ENCODE measurements at places on chromosomes 2 and 18.

- no peak for DNase-seq
Observed at GRCh38 chr2:242075696-242076095, 206.2 kb downstream of the RTP5 start.

DNA sequence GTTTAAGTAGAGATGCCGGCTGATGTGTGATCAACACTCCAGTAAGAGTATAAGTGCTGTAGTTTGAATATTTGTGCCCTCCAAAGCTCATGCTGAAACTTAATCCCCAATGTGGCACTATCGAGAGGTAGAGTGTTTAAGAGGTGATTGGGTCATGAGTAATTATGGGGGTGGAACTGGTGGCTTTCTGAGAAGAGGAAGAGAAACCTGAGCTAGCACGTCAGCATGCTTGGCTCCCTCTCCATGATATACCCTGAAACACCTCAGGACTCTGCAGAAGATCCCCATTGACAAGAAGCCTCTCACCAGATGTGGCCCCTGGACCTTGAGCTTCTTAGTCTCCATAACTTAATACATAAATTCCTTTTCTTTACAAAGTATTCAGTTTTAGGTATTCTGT, 584.8 kb downstream of the TSN start:
- no peak for DNase-seq

DNA sequence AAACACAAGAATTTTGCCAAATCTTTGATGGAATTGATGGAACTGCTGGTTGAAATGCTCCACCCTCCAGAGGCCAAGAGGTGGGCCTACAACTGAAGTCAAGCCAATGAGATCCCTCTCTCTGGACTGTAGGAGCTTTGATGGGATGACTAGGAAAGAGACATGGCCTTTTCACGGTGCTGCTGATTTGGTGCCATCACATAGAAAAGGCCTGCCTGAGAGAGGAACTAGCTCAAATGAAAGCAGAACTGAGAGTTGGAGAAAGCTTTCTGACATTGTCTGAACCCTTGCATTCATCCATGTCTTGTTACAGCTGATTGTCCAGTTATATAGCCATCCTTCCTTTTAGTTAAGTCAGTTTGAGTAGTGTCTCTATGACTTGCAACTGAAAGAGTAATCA, 283.8 kb upstream of the LYPD1 start:
- DNase-seq: peak; percentile 11

DNA sequence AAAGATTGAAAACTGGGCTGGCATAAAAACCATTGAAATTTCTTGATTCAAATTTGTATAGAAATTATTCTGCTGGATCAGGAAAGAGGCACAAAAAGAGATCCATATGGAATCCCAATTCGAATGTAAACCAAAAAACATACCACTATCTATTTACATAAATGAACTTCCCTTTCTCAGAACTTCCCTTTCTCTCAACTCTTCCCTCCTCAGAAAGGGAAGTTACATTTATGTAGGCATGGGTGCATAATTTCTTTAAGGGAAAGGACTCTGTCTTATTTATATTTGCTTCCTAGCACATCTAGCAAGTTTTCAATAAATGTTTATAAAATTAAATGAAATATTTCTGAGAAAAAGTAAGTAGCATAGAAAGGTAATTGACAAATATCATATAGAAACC, 398.1 kb upstream of the ATP5MC3 start:
- no peak for DNase-seq

- no peak for DNase-seq
Observed at GRCh38 chr18:10514082-10514481, 11.7 kb upstream of the NAPG start.

DNA sequence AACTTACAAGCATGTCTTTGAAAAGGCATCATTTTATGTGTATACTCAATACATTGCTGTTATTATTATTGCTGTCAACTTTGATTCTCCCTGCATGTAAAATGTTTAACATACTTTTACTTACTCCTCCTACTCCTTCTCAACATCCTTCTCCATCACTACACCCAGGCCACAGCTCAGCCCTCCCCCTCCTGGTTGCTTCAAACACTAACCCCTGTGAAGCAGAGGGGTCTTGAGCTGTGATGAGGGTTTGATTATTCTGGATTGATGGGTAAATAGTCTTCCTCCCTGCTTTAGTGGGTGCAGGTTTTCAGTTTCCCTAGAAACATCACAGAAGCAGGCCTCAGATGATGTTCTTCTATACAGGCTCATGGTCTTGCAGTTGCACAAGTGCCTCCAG, 221.0 kb downstream of the OSR1 start:
- DNase-seq: no peak

GRCh38 chr2:222825031-222825430, 35.8 kb upstream of the ACSL3 start:
- DNase-seq: no peak

- DNase-seq: no peak
Observed at GRCh38 chr2:46689993-46690392, 210.6 kb downstream of the TMEM247 start.

- DNase-seq: no peak
Observed at GRCh38 chr2:149613704-149614103, 26.1 kb upstream of the MMADHC start.

GRCh38 chr2:72145658-72146329, 1.9 kb downstream of the CYP26B1 start:
- DNase-seq: peak; percentile 45

GRCh38 chr2:197813093-197813787, 8.8 kb downstream of the PLCL1 start:
- no peak for DNase-seq

DNA sequence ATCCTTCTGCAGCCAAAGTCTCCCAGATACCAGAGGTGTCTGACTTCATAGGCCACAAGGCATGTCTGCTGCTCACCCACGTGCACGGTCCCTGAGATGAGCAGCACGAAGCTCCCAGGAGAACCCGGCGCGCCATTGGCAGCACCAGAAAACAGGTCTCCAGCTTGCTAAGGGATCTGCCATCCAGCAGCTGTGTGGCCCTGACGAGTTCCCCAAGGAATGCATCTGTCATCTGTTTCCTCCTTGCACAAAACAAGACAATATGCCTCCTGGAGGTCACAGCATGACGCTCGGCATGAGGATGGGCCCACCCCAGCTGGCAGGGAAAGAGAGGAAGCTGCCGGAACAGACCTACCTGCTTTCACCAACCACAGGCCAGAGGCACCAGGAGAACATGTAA, 29.2 kb downstream of the HS6ST1 start:
- no peak for DNase-seq

GRCh38 chr2:22741216-22741615, 643.8 kb upstream of the KLHL29 start:
- DNase-seq: no peak

- no peak for DNase-seq
Observed at GRCh38 chr2:11506611-11506969, 27.3 kb upstream of the GREB1 start.

DNA sequence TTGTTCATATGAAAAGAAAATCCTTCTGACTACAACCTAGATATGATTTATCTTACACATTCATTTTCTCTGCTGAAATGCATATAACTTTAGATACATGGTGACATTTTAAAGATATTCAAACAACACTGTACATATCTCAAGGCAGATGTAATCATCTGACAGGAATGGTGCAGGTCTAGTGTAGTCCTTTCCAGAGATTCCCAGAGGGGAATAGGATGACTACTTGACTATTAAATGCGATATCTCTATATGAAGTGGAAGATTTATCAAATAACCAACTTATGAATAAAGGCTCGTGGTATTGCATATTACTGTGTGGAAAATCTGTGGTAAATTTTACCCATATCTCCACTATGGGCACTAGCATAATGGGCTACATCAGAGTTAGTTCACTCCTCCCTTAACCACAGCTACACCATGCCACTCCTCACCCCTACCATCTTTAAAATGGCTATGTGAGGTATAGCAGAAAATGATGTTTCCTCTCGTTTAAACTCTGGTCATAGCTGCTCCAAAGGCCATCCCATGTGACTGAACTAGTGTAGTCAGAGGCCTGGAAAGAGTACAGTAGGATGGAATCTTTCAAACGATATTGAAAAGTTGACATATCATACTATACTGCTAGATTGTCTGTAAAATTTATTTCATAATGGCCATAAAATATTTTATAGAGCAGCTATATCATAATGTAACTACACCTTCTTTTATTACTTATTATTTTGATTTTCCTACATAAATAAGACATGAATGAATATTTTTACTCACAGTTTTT, 9.1 kb upstream of the ITPRID2 start:
- no peak for DNase-seq

DNA sequence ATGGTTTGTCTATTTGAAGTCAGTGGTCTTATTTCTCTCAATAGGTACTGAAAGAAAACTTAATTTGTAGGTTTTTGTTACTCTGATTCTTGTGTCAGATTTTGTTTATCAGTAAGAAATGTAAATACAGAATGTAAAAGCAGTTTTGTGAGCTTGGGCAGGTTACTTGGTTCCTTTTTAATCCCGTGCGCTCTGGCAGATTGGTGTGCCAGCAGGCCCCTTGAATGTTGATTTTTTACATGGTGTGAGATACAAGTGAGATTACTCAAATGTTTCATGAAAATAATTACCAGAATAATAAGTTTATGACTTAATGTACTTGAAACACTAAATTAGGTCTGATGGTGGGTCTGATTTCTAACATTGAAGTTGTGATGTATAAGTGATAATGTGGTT, 13.4 kb downstream of the HNRNPA3 start:
- DNase-seq: no peak

- DNase-seq: no peak
Observed at GRCh38 chr2:32977228-32977758, 30.5 kb downstream of the LTBP1 start.

- no peak for DNase-seq
Observed at GRCh38 chr2:46923041-46923528, 7.5 kb upstream of the MCFD2 start.

DNA sequence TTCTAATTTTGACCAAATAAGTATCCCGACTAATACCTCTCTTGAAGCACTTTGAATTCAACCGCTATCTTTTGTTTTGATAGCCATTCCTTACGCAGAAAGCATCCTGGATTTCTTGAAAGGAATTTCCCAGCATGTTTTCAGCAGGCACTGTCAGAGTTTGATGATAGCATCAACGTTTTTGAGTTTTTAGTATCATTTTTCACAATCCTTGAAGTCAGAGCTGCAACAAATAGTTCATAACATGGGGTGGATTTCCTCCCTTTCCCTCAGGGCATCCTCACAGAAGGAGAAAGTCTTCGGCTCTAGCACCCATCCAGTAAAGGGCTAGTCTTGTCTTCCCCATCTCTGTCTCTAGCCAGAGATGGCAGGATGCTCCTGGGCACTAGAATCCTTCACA, 46.2 kb downstream of the ANKRD44 start:
- no peak for DNase-seq

DNA sequence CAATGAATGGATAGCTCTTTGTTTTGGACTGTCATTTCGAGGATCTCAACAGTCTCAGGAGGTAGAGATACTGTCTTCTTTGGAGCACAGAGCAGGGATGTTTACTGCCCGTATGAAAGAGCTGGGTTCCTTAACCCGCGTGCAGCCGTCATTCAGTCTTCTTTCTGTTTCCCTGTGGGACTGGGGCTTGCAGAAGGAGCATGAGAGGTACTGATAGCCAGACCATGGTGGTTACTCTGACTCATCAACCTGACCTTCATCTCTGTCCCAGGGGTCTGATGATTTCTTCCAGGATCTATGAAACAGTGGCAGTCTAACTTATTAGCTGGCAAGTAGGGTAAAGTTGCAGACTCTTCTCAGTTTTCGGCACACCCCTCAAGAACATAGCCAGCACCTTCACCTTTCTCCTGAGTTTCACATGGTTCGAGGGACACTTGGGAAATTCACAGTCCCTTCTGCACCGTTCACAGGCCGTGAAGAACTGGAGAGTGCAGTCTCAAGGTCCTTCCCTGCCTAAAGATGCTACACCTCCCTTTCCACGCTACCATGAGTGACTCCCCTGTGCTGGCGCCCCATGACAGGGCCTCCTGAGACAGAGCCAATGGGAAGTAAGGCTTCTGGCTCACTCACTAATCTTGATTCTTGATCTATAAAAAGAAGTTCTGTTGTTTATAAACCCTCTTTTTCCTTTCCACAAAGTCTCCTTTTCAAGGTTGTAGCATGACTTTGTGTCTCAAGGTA, 226.2 kb downstream of the MC4R start:
- no peak for DNase-seq

GRCh38 chr18:75081486-75081885, 127.5 kb downstream of the PTGR3 start:
- no peak for DNase-seq

DNA sequence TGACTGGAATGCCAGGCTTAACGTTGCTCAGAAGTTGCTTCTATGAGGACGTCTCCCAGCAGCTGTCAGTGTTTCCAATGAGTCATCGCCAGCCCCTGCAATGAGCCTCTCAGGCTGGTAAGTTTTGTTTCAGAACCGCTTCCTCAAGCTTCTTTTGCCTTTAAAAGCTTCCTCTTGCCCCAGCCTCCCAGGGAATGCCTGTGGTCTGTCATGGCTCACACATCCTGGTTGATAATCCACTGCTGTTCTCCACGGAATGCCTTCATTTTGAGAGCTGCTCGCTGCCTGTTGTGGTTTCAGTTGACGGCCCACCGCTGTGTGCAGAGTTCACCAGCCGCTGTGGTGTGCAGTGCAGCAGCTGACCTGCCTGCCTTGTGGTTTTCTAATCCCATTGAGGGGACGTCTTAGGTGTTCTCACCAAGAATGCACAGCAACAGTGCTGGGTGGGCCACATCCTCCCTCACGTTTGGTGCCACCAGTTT, 96.4 kb downstream of the RTP5 start:
- DNase-seq: peak; percentile 4

- DNase-seq: no peak
Observed at GRCh38 chr2:189188115-189188805, 8.7 kb upstream of the COL5A2 start.

DNA sequence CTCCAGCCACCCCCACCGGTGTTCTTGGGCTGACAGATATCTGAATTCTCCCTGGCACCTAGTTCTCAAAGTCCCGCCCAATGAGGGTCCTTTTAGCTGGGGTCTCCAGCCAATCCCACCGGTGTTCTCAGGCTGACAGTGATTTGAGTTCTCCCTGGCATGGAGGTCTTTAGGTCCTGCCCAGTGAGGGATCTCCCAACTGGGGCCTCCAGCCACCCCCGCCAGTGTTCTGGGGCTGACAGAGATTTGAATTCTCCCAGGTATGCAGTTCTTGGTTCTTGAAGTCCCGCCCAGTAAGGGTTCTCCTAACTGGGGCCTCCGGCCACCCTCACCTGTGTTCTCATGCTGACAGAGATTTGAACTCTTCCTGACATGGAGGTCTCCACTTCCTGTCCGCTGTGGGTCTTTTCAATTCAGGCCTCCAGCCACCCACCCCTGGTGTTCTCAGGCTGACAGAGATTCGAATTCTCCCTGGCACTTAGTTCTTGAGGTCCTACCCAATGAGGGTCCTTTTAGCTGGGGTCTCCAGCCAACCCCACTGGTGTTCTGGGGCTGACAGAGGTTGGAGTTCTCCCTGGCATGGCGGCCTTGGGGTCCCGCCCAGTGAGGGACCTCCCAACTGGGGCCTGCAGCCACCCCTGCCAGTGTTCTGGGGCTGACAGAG, 154.6 kb downstream of the ANKRD36 start:
- DNase-seq: no peak

GRCh38 chr18:48649231-48649630, 110.4 kb downstream of the CTIF start:
- DNase-seq: no peak

Data from hippocampal formation (tissue), 2 donors.